NCI-H2081 treated with DMSO at 0.1 percent for 48 hours (cell line): ENCODE measurements at places on chromosomes 5 and 9.
A peak's percentile ranks its signal among the peaks of the same experiment; 100 is the strongest.

DNA sequence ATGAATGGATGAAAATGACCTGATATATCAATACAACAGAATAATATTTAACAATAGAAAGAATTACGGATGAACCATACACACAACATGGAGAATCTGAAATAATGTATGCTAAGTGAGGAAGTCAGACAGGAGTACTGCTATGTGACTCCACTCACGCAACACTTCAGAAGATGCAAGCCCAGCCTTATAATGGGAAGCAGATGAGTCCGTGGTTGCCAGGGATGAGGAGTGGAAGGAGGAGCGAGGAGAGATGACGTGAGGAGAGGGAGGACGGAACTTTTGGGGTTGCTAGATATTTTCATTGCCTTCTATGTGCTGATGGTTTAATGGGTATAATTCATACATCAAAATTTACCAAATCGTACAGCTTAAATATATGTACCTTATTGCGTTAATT is 55.4 kb upstream of the ERCC6L2 start:
- DNase-seq: no peak

DNA sequence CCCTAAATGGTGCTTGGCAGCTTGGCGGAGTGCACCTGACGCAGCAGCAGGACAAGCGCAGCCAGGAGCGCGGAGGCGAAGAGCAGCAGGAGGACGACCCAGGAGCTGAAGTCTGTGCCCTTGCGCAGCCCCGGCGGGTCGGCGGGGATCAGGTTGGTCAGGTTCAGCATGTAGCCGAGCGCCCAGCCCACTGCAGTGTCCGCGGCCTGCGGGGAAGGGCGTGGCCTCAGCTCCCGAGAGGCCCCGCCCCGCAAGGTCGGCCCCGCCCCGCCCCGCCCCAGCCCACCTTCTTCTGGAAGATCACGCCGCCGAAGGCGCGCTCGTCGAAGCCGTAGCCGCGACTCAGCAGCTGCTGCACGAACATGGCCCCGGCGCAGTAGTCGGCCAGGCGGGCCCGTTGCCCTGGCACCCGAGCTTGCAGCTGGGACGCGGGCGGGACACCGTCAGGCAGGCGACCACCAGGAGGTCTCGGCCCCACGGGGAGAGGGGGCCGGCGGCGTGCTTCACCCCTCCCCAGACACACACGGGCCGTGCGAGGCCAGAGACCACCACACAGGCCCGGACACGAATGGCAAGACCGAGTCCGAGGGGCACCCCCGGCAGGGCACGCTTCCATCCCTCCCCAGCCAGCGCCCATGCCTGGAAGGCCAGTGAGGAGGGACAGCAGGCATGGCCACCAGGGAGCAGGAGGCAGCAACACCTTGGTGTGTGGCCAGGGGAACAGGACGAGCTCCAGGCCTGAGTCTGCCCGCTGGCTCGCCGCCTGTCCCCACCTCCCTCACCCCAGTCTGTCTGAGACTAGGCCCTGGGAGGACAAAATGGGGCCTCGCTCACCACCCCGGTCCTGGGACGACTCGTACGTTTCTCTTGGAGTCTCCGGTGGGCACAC is 2.9 kb upstream of the NPDC1 start:
- DNase-seq: no peak

- DNase-seq: no peak
These were observed 3.7 kb downstream of the TLN1 start for GRCh38 chr9:35728041-35728971.

DNA sequence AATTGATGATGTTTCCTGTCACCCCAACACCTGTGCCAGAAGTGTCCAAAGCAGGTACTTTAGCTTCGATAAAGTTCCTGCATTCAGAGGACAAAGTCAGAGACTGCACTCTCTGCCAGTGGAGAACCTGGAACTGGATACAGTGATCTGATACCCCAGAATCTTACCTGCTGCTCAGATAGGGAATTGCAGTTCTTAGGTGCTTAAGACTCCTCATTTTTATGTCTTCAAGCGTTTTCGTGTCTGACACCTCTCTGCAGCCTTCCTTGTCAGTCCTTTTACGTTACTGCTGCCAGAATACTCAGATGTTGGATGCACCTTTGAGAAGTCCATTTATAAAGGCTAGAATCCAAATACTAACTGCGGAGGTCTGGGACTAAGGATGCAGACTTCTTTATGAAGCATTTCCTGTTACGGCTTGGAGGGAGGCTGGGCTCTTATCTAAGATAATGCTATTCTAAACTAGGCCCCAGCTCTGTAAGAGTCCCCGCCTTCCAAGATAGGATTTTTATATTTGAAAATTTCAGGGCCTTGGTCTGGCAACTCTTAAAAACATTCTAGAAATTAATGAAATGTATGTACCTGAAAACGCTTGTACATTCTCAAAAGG is 1.9 kb downstream of the ISOC1 start:
- no peak for DNase-seq

DNA sequence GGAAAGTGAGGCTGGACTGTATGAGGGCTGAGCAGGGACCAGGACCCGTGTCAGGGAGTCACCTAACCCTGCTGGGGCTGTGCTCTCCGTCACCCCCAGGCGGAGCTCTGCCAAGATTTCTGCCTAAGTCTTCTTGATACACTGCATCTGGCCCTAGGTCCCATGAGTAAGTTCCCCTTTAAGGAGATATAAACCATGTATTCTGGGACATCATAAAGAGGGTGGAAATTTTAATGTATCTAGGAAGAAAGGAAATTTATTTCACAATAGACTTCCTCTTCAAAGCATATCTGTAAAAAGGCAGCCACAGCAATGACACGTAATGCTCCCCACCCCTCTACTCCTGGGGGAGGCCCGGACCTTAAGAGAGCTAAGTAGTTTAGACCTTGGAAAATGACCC is 183.4 kb downstream of the FBXL7 start:
- DNase-seq: no peak

- no peak for DNase-seq
These were observed 75.6 kb upstream of the VLDLR start for GRCh38 chr9:2545881-2546490.

DNA sequence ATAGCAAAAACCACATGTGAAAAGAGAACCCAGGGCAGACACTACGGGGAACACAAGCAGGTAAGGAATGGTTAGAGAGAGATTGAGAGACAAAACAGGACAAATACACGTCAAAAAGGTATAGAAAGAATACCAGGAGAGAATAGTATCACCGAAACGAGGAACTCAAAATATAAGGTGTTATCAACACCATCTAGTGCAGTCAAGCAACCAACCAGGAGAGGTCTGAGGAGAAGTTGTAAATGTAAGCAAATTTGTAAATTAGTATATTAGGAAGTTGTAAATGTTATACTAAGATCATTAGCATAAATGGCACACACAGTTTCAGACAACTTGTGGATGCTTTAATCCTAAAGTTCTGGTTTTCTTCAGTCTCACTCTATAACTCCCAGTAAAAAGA is 355.5 kb downstream of the EBF1 start:
- no peak for DNase-seq

- DNase-seq: no peak
These were observed 189.7 kb downstream of the DAB2IP start for GRCh38 chr9:121840838-121841760.

- DNase-seq: no peak
These were observed 1105.4 kb upstream of the DMAC1 start for GRCh38 chr9:8904771-8905515.

GRCh38 chr9:38622288-38622674 is 1.9 kb upstream of the ANKRD18A start:
- DNase-seq: no peak

GRCh38 chr5:5497152-5497788 is 74.8 kb downstream of the ICE1 start:
- peak; percentile 72 for DNase-seq

DNA sequence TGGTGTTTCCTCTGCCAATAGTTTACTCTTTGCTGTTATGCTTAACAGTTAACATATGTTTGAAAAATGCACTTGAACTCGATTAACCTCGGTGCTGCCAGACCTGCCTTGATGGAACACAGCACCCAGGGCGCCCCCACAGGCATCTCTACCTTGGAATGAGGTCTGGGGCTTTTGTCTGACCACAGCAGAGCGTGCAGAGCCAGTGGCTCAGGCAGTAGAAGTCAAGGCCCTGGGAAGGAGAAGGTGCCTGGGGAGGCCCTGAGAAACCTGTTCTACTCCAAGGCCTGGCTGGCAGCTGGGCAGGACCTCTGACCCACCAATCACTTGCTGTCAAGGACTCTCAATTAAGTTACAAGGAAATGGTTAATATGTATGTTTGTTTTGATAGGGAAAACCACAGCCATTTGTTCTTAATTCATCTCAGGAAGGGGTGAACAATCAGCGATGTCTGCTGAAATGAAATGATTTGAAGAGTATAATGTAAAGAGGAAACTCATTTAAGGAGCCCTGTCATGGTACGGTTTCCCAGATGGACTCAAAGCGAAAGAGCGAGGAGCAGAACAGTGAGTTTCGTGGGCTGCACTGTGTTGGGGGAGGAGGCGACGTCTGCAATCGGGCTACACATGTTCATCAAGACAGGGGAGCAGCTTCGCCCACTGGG is 21.9 kb downstream of the MACROH2A1 start:
- no peak for DNase-seq

- DNase-seq: no peak
These were observed 715 bp downstream of the FGF10 start for GRCh38 chr5:44388321-44389089.

DNA sequence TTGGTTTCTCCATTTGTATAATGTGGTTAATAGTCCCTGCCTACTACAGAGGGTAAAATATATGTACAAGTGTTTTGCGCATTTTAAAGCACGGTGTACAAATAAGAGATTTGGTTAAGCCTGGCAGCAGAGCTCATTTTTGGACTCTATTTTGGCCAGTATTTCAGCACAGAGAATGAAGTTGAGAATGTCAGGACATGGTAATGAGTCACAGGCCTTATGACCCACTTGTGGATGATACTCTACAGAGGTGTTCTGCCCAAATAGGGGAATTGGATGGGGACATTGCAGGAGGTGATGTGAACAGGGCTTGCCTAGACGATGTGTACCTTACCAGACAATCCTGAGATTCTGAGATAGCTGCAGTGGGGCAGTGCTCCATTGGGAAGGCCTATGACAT is 50.6 kb downstream of the MELK start:
- no peak for DNase-seq

GRCh38 chr9:137544176-137544760 is 5.9 kb downstream of the PNPLA7 start:
- DNase-seq: no peak
